ENCODE measurements at places on chromosomes 5 and 9.

DNA sequence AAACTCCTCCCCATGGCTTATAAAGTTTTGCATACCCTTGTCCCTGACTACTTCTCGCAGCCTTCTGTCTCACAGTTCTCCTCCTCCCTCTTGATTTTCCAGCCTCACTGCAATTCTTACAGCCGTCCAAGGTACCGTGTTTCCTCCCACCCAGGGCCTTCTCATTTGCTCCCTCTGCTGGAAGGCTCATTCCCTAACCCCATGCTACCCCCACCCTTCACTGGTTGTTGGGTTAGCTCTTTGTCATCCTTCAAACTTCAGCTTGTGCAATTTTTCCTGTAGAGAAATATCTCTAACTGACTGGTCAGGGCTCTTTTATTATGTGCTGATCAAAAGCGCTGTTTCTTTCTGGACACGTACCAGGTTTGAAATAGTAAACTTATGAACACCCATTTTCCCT lies 329.2 kb downstream of the EBF1 start:
- no peak for DNase-seq

DNA sequence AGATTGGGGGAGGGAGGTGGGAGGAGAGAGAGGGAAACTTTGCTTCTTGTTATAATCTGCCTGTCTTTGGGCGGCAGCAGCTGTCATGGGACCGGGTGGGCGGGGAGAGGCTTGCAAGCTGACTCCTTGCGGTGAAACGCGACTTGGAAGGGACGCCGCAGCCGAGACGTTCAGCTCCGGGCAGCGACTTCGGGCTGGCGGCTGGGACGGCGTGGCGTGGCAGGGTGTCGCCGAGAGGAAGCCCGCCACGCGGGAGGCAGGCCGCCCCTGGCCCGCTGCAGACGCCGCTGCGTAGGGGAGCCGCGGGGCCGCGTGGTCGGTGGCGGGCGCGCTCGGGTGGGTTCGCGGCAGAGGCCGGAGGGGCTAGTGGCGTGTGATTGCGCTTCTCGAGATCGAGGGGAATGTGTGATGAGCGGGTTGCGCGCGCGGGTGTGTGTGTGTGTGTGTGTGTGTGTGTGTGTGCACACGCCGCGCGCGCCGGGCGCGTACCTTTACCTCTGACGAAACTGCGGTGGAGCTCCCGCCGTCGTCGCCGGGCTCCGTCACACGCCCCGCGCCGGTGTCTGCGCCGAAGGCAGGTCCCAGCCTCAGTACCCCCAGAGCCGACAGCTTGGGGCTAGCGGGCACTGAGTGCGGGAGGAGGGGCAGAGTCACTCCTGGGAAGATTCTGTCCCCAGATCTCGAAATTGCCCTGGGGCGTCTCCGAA lies 1.7 kb downstream of the PPARGC1B start:
- peak; percentile 45 for DNase-seq

DNA sequence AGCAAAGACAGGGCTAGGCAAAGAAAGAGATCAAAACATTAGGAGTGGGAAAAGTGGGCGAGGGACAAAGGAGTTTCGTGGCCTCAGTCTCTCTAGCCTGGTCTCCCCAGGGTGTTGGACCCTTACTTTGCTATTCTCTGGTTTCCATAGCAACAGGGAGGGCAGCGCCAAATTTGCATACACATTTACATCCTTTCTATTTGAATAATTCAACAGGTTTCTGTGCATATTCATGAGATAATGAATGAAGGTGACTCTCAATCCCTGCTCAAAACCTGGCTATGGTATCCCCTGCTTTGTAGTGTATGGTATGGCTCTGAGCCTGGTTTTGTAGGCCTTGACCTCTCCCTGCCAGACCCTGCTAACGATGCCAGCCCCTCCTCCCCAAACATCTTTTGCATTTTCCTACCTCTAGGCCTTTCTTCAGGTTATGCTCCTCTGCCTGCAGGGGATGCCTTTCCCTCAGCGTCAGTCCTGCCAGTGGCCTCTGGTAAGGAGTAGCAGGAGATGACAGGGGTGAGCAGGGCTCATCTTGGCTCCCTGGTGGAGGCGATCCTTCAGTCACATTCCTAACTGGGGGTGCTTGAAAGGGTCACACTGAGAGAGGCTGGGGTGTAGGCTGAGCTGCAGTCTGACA lies 9.8 kb downstream of the RPP25L start:
- DNase-seq = no peak

- no peak for DNase-seq
These were observed 247.3 kb downstream of the MAN2A1 start for GRCh38 chr5:109936996-109937395.

- no peak for DNase-seq
These were observed 138.9 kb upstream of the SGCD start for GRCh38 chr5:156188016-156188415.

GRCh38 chr5:176528301-176528700 lies 8.9 kb downstream of the RNF44 start:
- no peak for DNase-seq

GRCh38 chr9:87556039-87556438 lies 58.4 kb downstream of the DAPK1 start:
- no peak for DNase-seq

DNA sequence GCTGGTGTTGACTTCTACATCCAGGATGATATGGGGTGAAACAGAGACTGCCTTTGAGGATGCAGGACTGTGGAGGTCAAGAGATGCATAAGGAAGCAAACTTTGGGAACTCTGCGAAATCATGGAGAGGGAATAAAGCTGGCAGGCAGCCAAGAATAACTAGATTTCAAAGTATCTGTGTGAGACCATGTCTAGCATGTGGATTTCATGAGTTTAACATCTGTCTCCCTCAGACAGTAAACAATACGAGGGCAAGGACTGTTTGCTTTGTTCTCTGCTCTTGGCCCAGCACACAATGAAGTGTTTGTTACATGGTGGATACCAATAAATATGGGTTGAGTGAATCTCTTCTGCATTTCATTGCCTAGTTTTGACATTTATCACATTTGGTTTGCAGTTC lies 71.3 kb downstream of the RASEF start:
- DNase-seq = peak; percentile 11

DNA sequence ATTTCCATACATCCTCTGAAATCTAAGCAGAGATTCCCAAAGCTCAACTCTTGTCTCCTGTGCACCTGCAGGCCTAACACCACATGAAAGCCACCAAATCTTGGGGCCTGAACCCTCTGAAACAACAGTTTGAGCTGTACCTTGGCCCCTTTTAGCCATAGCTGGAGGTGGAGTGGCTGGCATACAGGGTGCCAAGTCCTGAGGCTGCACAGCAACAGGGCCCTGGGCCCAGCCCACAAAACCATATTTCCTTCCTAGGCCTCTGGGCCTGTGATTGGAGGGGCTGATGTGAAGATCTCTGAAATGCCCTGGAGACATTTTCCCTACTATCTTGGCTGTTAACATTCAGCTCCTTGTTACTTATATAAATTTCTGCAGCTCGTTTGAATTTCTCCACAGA lies 26.5 kb downstream of the DOCK2 start:
- DNase-seq = no peak

DNA sequence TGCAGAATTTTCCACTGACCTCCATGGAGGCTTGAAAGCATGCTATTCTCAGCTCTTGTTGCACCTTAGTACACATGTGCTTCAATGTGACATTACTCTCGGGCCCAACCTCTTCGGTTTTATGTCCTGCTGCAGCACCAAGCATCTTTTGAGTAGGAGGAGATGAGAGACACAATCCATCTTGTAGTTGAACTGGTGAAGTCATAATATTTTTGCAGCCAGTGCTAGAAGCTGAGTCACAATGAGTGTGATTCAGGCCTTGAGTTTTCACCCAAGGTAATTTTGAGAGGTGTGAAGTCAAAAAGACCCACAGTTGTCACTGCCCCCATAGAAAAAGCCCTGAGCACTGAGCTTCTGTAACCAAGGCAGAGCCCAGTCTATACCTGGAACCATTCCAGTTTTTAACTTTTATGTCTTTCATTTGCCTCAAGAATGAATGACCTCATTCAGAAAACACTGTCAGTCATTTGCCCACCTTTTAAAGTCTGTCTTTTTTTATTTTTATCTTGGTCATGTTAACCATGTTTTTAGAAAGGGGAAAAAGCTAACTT lies 117.7 kb downstream of the ZNF462 start:
- no peak for DNase-seq

DNA sequence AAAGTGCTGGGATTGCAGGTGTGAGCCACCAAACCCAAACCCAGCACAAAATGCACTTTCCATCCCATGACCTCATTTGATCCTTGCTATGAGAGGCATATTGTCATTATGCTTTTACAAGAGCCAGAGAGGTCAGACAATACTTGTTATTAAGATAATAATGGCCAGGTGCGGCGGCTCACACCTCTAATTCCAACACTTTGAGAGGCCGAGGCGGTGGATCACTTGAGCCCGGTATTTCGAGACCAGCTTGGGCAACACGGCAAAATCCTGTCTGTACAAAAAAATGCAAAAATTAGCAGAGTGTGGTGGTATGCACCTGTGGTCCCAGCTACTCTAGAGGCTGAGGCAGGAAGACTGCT lies 55.9 kb upstream of the IL17B start:
- no peak for DNase-seq

DNA sequence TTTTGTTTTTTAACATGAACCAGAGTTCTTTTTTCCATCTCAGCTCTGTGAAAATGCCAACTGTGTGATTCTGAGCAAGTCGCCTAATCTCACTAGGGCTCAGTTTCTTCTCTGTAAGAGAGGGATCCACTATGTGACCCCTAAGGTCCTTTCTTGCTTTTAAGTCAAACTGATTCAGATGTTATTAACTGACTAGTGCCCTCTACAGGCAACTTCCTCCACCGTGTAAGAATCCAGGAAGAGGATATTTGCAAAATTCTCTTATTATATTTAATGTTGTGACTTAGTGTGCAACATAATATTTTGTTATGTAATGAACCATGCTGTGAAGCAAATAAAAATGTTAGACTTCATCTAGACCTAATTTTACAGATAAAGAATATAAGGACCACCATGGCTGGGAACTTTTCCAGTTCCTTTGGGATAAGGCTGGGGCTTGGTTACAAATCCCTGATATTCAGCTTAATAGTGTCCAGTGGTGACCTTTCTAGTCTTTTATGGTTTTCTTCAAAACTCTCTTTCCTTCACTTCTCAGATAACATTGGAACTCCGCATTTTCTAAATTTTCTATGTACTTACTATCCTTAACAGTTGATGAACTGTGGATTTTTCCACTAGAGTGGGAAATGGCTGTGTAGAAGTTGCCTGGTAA lies 244.7 kb downstream of the PIK3R1 start:
- peak; percentile 53 for DNase-seq

DNA sequence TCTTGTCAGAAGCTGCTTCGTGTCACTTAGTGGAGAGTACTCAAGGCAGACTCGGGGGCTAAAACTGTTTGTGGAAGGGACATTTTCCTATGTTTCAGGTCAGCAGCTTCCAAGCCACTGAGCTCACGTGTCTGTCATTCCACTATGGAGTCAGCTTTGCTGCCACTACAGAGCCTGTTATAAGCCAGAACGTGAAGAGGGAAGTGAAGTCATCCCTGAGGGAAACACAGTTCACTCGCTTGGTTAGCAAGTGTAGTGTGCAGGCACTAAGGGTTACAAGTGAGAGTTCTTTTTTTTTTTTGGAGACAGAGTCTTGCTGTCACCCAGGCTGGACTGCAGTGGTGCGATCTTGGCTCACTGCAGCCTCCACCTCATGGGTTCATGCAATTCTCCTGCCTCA lies 24.5 kb upstream of the LTC4S start:
- no peak for DNase-seq

- no peak for DNase-seq
These were observed 2055.1 kb upstream of the WWC1 start for GRCh38 chr5:166236327-166236726.

GRCh38 chr5:59661954-59662615 lies 231.4 kb downstream of the PDE4D start:
- peak; percentile 99 for DNase-seq

- DNase-seq = no peak
These were observed 28.7 kb downstream of the ENHO start for GRCh38 chr9:34493972-34494535.

DNA sequence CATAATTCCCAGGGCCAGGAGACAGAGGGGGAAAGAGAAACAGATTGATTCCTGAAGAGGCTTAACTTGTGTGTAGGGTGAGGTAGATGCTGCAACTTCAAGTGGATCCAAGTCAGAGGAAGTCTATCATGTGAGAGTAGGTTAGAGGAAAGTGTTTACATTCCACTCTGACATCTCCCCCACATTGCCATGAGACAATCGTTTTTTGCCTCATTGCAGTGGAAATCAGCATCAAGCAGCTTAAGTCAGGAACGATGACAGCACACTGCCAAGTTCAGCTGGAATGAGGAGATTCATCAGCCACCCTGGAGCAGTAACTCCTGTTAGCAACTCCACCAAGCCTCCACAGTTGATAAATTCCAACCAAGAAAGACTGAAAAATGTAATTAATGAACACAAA lies 689.7 kb upstream of the MEF2C start:
- no peak for DNase-seq

GRCh38 chr9:121609822-121610637 lies 41.4 kb upstream of the DAB2IP start:
- no peak for DNase-seq

DNA sequence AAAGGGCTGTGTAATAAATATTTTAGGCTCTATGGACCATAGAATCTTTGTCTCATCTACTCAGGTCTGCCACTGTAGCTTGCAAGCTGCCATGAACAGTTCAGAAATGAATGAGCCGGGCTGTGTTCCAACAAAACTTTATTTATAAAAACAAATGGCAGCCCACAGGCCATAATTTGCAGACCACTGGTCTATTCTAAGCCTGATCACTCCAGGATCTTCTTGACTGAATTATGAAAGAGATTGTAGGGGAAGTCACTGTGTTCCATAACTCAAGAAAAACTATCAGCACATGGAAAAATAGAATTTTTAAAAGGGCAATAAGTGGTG lies 11.4 kb upstream of the C1QTNF3 start:
- no peak for DNase-seq

DNA sequence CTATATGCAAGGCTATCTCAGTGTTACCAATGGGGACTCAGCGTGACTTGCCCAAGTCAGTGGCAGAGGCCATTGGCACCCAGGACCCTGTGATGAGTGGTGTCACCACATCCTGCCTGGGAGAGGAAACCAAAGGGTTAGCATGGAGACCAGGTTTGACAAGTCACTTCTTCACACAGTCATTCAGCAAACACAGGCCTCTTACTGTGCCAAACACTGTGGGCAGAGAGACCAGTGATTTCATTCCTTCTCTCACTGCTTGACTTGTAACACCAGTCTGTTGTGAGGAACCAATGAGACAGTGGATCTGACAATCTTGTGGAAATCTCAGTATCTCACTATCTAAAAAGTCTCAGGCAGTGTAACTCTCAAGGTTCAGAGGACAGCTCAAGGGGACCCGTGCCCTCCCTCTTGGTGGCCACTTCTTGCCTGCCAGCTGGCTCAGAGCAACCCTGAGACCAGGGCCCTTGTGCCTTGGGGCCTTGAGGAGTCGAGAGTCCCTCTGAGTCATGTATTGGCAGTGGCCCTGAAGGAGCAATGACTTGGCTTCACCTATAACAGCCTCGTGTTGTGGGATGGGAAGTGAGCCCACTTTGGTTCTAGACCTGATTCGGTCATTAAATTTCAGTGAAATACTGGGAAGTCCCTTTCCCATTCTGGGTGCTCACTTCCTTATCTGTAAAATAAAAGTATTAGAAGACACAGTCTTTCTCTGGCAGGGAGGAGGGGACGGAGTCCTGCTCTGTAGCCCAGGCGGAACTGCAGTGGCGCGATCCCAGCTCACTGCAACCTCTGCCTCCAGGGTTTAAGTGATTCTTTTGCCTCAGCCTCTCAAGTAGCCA lies 1.6 kb downstream of the FABP6 start:
- no peak for DNase-seq

- no peak for DNase-seq
These were observed 42.5 kb downstream of the SLC6A3 start for GRCh38 chr5:1402611-1403255.

GRCh38 chr9:96006296-96006879 lies 130.9 kb downstream of the ERCC6L2 start:
- no peak for DNase-seq

- DNase-seq = no peak
These were observed 27.8 kb upstream of the ELL2 start for GRCh38 chr5:95989283-95990048.

Measured in SK-N-DZ (cell line).